ENCODE measurements at places on chromosomes 6 and 20.

DNA sequence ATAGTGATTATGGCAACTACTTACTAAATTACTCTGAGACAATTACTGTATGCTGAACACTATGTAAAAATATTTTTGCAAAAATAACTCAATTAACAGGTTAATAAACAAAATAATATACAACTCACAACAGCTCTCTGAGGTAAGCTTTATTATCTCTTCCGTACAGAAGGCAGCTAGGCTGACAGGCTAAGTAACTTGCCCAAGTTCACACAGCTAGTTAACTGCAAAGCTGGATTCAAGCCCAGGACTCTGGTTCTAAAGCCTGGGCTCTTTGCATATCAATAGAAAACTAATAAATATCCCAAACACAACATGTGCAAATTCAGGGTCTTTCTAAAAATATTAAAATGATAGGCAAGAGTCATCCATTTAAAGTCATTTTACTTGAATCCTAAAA lies 169.5 kb upstream of the BEND3 start:
- no peak for DNase-seq

DNA sequence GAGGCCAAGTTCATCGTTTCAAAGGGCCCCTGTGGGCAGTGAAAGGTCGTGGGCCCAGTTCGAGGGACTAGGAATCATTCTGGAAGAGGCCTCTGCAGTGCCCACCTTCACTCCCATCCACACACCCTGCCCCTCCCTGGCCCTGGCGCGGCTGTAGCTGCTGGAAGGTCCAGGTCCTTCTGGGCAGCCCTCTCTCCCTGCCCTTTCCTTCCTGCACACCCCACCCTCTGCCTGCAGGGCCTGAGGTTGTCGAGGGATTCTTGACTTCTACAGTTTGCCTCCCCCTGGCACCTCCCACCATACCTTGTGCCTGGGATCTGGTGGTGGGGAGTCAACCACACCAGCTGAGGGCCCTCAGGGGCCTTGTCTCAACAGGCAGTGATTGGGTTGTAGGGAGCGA lies 4.5 kb upstream of the MYT1 start:
- DNase-seq = no peak

DNA sequence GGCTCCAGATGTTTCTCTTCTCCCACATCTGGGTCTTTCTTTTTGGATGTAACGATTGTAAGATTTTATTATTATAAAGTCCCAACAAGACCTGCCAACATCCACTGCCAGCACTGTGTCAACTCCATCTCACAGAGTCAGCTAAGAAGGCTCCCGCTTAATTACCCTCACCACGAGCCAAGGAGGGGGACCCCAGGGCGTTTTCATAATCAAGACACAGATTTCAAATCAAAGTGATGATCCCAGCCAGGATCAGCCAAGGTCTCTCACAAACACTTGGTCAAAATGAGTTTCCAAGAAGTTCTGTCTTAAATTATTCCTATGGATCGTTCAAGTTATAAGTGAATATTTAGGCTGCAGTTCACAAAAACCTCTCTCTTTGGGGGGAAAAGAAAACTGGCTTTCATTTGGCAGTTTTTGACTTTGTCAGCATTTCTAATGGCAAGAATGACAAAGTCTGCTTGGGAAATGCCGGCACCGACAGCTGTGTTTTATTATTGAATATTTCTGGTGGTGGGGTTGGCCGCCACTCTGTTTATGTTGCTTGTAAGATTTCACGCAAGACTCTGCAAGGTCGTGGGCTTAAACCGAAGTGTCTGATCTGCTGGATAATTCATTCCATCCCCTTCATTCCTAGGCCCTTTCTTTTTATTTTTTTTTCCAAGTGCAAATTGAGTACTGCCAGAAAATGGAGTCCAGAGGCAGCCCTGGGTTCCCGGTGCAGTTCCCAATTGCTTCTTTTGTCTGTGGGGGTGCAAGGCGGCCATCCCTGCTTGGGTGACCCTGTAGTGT lies 170.2 kb upstream of the PMEPA1 start:
- peak; percentile 95 for DNase-seq

DNA sequence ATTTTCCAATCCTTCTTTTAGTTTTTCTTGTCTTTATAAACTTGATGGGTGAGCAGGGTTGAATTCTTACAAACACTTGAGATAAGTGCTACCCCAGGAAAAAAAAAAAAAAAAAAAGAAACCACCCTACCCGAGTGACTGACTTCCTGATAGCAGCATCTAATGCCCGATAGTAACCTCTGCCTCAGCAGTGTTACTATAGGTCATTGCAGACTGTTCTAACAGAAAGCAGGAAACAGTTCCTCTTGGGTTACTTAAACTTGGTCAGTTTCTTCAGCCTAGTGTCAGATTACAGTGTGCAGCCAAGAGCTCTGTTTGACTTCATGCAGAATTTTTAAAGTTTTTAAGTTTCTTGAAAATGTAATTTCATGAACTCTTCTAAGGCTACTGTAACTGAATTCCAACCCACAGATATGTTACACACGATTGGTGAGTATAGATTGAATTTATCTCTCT lies 2.1 kb downstream of the MYLIP start:
- DNase-seq = peak; percentile 78

- no peak for DNase-seq
Measured at GRCh38 chr20:34047917-34048316, 54.2 kb downstream of the RALY start.

- no peak for DNase-seq
Measured at GRCh38 chr20:3093861-3094361, 9.4 kb upstream of the AVP start.

- DNase-seq = no peak
Measured at GRCh38 chr20:41074441-41074840, 45.8 kb downstream of the TOP1 start.

- peak; percentile 78 for DNase-seq
Measured at GRCh38 chr20:59010995-59011873, 4.2 kb upstream of the CTSZ start.

GRCh38 chr6:164911151-164911550 lies 398.3 kb downstream of the C6orf118 start:
- DNase-seq = no peak

- peak; percentile 68 for DNase-seq
Measured at GRCh38 chr6:89411145-89412070, 665 bp downstream of the RRAGD start.

GRCh38 chr6:166635013-166635970 lies 8.2 kb upstream of the RPS6KA2 start:
- no peak for DNase-seq

DNA sequence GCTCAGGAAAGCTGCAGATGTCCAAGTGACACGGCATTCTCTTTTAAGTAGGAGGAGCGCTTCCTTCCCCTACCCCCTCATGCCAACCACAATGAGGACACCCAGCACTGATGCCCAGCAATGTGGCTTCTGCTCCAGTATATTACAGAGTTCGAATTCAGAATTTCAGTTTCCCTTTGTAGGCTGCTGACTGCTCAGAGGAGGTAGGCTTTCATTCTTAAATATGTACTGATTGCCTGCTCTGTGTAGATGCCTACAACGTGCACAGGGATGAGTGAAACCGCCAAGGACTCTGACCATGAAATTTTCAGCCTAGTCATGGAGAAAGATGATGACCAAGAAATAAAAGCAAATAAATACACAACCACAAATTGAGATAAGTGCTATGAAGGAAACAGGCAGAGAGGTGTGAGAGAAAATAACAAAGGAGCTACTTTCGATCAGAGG lies 50.9 kb upstream of the TNFAIP3 start:
- no peak for DNase-seq

GRCh38 chr6:71334768-71335167 lies 46.2 kb downstream of the OGFRL1 start:
- no peak for DNase-seq

DNA sequence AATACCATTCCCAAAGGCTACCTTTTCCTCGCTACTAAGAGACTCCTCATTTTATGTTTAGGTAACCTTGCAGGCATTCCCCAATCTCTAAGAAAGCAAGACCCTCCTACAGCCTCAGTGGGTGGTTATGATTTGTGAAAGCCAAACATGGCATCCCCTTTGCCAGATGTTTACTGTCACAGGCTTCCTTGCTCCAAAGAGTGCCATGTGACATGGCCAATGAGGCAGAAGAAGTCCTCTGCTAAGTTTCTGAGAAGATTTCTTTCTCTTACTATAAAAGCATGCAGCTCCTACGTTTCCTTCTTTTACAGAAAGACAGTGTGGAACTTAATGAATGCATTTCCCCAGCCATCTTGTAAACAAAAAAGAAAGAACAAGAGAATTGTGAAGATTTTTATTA lies 688.2 kb downstream of the TBC1D32 start:
- DNase-seq = no peak

- DNase-seq = no peak
Measured at GRCh38 chr6:68189217-68189815, 445.8 kb upstream of the ADGRB3 start.

GRCh38 chr6:100228834-100229441 lies 234.9 kb upstream of the MCHR2 start:
- DNase-seq = peak; percentile 86

DNA sequence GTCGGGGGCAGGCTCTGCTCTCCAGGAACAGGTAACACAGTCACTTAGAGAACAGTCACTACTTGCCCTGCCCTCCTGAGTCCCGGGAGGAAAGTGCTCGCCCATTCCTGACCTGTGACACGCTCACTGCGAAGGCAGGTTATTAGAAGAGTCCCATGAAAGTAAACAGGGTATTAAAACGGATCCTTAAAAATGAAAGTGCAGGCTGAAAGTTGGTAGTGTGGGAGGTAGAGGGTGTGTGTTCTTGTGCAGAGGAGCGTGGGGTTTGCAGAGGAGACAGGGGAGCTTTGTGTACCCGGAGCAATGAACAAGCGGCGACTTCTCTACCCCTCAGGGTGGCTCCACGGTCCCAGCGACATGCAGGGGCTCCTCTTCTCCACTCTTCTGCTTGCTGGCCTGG lies at the start of gene CCN6:
Gene CCN6, plus strand, starts transcription at position 104 of the 400 bp plus-strand sequence. Its CDS starts 254 bp downstream, at position 358.
- no peak for DNase-seq

DNA sequence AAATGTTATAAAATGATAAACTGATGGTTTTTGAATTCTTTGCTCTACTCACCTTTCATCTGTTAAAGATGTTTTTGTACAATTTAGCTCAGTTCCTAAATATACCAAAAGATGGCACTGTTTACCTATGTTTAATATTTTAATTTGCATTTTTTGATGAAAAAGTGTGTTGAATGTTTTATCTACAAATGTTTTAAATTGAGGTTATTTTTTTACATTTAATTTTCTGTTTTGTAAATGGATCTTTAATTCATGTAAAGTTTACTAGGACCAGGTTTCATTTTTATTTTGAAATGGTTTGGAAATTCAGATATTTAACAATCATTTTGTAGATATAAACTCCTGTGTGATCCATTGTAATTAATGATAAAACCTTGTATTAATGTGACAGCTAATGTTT lies 30.0 kb downstream of the CDKAL1 start:
- DNase-seq = no peak

- DNase-seq = no peak
Measured at GRCh38 chr6:113625850-113626249, 231.3 kb upstream of the MARCKS start.

DNA sequence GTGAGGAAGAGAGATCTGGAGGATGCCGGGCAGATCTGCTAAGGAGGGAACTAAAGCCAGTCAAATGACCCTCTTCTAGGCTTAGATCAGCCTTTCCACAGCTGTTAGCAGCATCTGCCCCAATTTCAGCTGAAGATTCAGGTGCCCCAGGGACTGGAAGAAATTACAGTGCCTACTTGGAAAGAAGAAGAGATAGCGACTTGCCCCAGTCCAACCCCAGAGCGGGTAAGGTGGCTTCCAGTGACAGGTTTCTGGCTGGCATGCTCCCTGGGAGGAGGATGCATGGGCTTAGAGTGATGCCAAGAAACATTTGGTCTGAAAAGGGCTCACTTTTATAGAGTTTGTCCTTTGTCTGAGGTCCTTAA lies 620 bp downstream of the TJAP1 start:
- no peak for DNase-seq

DNA sequence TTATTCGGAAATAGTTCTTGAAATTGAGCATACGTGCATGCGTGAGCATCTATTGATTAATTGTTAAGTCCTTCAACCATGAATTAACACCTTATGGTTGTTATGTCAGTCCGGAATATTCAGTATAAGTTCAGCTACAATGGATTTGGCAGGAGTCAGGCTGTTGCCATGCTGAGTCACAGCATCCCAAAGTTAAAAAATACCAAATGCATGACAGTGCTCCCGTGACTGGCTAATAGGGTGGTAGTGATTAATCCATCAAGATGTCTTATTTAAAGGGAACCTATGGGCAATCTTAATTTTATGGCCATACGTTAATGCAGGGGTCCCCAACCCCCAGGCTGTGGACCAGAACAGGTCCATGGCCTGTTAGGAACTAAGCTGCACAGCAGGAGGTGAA lies 10.5 kb downstream of the RAE1 start:
- DNase-seq = no peak

DNA sequence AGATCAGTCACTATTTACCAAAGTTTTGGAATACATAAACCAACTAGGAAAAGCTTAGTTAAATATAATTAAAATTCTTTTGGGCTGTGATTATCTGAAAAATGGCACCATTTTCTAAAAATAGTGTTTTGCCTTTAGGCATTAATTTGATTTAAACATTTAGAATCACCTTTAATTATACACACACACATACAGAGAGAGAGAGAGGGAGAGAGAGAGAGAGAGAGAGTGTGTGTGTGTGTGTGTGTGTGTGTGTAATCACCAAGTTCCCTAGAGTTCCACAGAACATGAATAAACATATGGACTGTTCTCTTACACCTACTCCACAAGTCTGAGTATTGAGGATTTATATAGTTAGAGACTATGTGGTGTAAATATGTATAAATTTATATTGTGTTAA lies 141.2 kb upstream of the ATXN1 start:
- DNase-seq = no peak

- DNase-seq = no peak
Measured at GRCh38 chr20:6635034-6635736, 132.3 kb upstream of the BMP2 start.

GRCh38 chr6:33860706-33861474 lies 57.1 kb upstream of the MLN start:
- no peak for DNase-seq

- DNase-seq = no peak
Measured at GRCh38 chr6:13920552-13920951, 4.2 kb upstream of the RNF182 start.

DNA sequence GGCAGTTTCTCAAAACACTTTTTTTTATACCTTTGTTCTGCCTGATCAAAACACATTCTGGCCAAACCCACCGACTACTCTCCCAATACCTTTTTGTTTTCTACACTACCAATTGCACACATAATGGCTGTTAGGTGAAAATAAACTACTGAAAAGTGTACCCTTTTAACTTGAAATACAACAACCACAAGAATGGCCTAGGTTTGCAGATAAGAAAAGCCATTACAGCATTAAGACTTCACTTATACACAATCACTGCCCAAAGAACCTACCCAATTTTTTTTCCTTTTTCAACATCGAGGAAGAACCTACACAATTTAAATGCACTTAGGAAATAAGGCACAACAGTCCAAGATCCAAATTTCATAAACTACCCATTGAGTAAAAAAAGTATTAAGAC lies 1.8 kb downstream of the SEC63 start:
- DNase-seq = no peak

- DNase-seq = no peak
Measured at GRCh38 chr20:14441201-14441600, 103.8 kb upstream of the FLRT3 start.

DNA sequence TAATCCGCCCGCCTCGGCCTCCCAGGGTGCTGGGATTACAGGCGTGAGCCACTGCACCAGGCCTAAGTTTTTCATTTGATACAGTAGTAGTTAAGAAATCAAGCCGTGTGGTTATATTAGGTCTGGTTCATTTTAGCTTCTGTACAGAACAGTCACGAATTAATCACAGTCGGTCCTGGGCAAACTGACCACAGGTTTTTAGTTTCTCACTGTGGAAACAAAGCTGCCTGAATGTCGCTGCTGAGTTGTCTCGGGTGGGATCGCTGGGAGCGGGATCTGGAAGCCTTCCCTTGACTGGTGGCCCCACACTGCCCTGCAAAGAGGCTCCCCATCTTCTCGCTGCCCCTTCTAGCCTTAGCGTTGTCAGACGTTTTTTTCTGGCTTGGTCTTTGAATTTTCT lies 18.6 kb downstream of the UCKL1 start:
- peak; percentile 22 for DNase-seq

Data from femur (tissue), 1 donor.